Right renal pelvis (tissue), 4 donors: ENCODE measurements at places on chromosomes 3 and 15.

GRCh38 chr3:65572175-65572777 is 466.4 kb downstream of the MAGI1 start:
- no peak for DNase-seq

DNA sequence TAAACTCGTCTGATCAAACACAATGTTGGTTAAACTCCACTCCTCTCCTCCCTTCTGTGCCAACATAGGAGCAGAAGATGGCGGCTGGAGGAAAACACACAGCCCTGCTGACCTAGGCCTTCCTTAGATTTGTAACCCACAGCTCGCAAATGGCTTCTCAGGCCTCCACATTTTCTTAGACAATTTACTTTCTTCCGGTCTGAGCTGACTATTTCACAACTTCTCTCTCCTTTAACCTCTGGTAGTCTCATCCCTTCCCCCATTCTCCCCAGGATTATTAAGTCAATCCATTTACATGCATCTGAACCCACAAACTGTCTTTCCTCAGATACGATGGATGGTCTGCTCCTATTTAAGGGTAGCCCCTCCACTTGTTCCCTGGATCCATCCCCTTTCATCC is 25.7 kb upstream of the ULK4 start:
- DNase-seq: no peak

GRCh38 chr3:115217678-115218451 is 70.8 kb upstream of the ZBTB20 start:
- peak; percentile 35 for DNase-seq

DNA sequence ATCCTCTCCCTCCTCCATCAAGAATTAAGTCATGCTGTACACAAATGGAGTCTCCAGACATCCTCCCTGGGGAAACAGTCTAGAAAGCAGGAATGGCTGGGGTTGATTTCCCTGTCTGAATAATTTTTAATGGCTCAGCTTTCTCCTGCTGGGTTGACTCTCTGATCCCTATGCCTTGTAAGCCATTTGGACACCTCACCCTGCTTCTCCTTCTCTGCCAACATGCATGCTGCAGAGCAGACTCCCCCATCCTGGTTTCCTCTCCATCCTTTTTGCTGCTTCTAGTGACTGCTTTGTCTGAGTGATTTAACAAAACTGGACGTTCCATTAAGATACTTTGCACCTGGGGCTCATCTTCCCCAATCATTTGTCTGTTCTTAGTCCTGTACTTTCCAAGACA is 22.2 kb downstream of the SV2B start:
- DNase-seq: no peak

- DNase-seq: no peak
Measured at GRCh38 chr15:101035611-101036010, 116.5 kb downstream of the LRRK1 start.

- DNase-seq: no peak
Measured at GRCh38 chr3:196179380-196180308, 31.6 kb downstream of the ZDHHC19 start.

GRCh38 chr3:123373474-123373987 is 75.4 kb downstream of the ADCY5 start:
- no peak for DNase-seq

- DNase-seq: no peak
Measured at GRCh38 chr3:55166576-55167555, 239.0 kb upstream of the LRTM1 start.

DNA sequence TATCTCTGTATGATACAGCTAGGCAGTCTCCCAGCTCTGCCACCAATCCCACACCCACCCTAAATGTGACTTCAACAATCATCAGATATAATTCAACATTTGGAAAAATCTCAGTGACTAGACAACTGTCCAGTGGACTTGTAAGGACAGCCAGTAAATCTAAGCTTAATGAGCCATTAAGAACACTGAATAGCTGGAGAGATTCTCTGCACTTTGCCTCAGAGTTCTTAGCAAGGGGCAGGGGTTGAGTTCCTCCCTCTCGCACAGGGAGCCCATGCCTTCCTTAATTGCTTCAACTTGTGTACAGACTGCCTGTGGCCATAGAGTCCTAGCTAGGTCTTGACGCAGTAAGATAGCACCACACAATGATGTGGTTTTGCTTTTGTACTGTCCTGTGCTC is 15.6 kb downstream of the MEX3B start:
- no peak for DNase-seq

DNA sequence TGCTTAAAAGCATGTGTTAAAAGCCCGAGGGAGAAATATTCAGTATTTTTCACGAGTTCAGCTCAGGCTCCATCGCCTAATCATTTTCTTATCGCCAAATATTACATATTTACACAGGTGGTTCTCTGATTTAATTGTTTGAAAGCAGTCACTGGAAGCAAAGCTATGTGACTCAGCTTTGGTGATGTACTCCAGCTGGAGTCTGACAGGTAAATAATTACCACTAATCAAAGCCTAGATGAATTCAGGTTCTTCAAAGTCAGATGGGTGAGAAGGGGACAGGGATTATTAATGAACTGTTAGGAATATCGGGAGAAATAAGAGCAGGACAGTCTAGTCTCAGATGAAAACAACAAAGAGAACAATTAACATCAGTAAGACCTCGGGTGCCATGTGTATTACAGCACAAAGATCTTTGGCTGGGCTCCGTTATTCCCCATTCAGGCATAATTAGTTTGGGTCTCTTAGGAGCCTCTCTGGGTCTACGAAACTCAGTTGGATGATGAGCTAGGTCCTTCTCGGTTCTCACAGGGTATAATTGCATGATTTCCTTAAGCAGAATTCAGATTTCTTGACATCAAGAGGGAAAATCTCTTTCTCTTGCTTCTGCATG is 331.7 kb upstream of the ADAMTS9 start:
- DNase-seq: no peak

DNA sequence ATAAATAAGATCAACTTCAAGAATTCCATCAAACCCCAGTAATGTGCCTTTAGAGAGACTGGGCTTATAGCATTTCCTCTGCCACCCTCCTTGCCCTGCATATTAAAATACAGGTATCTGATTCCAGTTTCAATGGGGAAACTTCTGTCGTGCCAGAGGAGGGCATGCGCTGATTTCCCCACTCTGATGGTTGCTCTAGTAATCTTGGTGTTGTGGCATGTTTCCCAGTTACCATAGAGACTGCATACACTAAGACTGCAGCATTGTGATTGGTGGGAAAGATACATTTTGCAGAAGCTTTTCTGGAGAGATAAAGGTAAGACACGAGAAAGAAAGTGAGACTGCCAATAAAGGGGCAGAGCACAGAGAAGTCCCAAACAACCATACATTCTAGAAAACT is 225.6 kb downstream of the TIGIT start:
- DNase-seq: peak; percentile 51

- no peak for DNase-seq
Measured at GRCh38 chr3:49410066-49410845, 1.5 kb downstream of the RHOA start.

DNA sequence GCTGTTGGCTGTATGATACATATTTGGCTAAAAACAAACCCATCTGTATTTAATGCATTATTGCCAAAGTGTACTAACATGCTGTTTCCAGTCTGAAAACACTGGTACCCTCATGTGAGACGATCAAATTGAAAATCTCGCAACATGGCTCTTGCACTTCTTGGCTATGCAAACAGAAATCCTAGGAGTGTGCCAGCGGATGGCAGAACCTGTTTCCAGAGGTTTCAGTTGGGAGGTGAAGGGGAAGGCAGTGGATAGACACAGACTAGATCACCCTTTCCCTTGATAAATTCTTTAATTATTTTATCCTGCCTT is 350.3 kb downstream of the TUSC7 start:
- DNase-seq: no peak

DNA sequence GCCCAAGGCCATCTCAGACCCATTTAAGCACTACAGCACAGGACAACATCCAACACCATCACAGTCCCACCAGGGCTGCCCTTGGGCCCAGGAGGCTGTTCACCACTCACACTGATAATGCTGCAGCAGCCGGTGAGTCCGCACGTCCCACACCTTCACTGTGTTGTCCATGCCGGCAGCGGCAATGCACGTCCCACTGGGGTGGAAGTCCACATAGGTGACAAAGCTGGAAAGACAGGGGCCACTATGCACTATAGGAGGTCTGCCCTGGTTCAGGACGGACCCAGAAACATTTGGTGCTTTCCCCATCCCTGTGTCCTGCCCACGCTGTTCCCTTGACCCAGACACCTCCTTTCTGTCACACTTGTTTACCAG is 8.5 kb downstream of the POC1A start:
- DNase-seq: no peak

DNA sequence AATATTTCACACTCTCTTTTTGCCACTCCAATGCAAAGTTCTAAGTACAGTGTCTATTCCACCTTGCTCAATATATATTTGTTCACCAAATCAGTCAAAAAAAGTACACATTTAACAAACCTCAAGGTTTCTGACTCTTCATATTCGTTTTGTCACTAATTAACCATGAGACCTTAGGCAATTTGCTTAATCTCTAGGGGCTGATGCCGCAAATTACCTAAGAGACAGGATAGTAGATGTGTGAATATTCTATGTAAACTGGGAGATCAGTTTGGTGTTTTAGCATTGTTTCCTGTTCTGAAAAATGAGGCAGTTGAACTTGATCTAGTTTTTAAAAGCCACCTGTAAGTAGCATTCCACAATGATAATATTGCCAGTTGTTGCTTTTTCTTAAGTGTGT is 182.5 kb upstream of the KCNH8 start:
- no peak for DNase-seq

DNA sequence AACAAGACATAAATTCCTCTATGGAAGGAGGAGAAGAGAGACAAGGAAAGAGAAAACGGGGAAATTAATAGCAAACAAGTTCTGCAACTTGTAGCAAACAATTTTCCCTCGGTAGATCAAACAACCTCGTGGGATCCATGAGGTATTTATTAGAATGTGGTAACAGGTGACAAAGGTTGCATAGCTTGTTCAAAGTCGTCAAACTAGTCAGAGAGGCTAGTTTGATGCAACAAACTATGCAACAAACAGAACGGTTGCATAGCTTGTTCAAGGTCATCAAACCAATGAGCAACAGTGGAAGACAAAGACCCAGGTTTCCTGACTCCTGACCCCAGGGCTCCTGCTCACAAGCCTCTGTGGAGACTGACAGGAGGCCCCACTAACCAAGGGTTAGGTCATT is 20.7 kb downstream of the MB21D2 start:
- no peak for DNase-seq

DNA sequence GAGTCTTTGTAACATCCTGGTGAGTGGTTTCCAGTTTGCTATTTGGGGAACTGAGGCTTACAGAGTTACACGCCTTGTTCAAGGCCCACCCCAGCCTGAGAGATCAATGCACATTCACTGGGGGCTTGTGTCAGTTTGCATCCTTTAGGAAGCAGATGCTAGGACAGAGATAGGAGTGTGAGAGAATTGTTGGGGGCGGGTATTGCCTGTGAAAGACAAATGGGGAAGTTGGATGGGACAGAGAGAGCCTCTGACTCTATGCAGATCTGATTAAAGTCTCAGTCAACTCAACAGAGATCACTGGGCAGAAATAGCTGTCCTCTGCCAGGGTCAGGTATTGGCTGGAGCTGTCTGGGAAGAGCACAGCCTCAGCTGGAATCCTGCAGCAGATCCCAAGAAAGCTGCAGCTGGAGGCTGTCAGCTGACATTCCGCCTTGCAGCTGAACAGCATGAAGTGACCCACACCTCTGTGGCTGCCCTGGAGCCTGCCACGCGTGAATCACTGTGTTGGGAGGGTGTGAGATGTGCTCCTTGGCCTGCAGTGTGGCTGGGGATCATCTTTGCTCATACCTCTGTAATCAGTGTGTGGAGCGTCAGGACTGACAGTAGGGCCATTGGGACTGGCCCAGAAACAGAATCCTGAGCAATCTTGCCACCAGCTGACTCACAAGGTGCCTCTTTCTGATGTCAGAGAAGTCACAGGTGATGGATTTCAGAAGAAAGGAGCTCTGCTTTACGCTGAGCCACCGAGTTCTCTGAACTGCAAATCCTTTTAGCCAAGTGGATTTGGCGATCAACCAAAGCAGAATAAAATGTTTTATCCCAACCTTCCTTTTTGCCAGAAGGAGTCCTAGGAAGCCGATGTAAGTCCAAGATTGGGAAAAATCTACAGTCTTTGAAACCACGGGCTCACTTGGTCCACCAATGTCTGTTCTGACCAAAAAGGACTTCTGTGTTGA is 284.1 kb upstream of the LRRFIP2 start:
- DNase-seq: no peak

DNA sequence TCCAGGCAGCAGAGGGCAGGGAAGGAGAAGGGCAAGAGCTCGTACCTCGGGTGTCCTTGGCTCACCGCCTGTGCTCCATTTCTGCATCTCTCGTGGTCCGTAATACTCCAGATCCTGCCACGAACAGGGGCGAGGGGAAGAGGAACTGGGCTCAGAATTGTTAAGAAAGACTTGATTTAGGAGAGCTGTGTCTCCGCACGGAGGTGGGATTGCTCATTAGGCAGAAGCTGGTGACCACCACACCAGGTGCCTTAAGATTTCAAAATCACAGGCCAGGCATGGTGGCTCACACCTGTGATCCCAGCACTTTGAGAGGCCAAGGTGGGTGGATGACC is 37.2 kb upstream of the BDH1 start:
- DNase-seq: no peak

DNA sequence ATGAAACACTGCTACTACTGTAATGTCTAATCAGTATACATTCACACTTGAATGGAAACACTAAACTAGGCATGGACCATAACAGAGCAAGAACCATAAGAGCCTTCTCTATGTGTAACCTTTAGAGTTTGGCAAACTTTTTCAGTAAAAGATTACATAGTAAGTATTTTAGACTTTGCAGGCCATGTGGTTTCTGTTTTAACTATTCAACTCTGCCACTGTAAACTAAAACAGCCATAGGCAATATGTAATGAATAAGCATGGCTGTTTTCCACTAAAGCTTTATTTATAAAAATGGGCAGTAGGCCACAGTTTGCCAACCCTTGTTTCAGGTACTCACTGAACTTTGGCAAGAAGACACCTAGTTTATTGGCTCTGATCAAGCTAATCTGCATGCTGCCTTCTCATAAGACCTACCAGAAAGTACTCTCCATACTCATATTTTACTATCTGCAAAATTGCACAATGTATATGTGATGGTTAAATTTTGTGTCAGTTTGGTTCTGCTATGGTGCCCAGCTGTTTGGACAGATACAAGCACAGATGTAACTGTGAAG is 46.0 kb downstream of the UACA start:
- no peak for DNase-seq

GRCh38 chr3:23869977-23870662 is 46.7 kb downstream of the NKIRAS1 start:
- no peak for DNase-seq

DNA sequence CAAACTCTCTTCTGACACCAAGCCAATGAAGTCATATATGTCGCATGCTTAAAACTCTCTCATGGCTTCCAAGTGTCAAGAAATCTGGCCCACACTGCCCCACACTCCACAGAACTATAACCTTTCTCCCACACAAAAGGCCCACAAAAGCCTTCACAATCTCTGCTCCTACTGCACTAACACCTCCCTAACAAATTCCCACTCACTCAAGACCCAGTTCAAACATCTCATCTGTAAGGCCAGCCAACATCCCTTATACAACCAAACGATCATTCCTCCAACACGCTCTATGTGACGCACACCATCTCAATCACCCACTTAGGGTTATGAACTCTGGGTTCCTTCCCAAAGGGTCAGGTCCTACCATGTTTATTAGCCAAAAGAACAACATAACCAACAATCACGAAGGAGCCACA is 13.5 kb downstream of the TBC1D2B start:
- no peak for DNase-seq

GRCh38 chr15:41001524-41002214 is 48.4 kb downstream of the CHAC1 start:
- DNase-seq: no peak
